ENCODE measurements at places on chromosomes 6 and 20. TPM values are rescaled to one million over a fixed set of nuclear protein-coding genes. Genes with fewer than 3 reads are reported as not detected.

GRCh38 chr20:51275181-51275580 is 252.3 kb upstream of the KCNG1 start:
- H3K27me3 ChIP-seq: peaks cover 26% of the 10 kb centered on the region
- H3K36me3 ChIP-seq: no peaks in the 10 kb centered on the region
- DNase-seq: no peak
- no peak overlapping the region for H3K4me3 ChIP-seq

DNA sequence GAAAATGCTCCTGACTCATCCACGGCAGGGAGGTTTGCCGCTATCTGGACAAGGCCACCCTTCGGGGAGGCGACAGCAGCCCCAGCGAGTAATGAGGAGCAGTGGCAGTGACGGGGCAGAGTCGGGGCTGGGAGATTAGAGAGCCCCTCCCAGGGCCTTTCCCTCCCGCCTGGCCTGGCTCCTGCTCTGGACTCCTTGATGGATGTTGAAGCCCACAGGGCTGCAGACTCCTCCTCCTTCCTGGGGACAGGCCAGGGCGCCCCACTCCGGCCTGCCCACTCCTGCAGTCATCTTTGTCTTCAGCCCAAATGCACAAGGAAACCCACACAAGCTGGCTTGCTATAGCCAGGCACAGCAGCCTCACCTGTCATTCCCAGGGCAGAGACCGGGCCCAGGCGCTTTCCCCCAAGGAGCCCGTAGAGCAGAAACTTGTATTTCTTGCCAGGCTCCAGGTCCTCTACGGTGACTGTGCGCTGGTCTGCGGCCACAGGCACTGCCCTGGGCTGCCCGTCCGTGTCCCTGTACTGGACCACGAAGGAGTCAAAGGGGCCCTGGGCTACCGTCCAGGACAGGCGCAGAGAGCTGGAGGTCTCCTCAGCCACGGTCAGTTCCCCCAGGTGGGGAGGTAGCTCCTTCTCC is 7.7 kb downstream of the CYP21A2 start:
- no peak overlapping the region for H3K4me3 ChIP-seq
- H3K27ac ChIP-seq: no peak overlapping the region
- no peaks in the 10 kb centered on the region for H3K36me3 ChIP-seq
- DNase-seq: no peak
- H3K4me1 ChIP-seq: no peaks in the 10 kb centered on the region

DNA sequence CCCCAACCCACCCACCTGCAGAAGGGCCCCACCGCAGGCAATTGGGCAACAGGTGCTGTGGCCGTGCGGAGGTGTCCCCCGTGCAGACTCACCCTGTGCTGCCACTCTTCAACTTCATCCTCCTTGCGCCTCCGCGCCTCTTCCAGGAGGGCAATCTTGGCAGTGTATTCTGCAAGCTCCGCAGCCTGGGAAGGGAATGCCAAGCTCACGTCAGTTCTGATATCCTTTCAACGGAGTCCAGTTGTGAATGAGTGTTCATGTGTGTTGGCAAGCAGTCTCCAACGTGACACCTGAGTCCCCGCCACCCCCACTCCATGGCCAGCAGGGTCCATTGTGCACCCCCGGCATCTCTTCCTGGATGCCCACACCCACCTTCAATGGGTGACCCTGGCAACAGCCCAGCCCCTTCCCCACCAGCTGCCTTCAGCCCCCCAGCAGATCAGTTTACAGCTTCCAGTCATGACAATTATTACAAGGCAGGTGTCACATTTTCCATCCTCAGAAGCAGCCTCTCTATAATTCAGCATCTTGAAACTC is 49.9 kb downstream of the EZR start:
- peak overlapping the region; percentile 67 for H3K27ac ChIP-seq
- H3K4me1 ChIP-seq: peaks cover 33% of the 10 kb centered on the region
- peaks cover 49% of the 10 kb centered on the region for H3K36me3 ChIP-seq
- no peaks in the 10 kb centered on the region for H3K27me3 ChIP-seq
- peak overlapping the region; percentile 10 for H3K4me3 ChIP-seq
- no peak for DNase-seq

- no peak for DNase-seq
- H3K27me3 ChIP-seq: peaks cover 2% of the 10 kb centered on the region
Measured at GRCh38 chr20:33871362-33871761, 60.2 kb downstream of the CHMP4B start.

GRCh38 chr6:40806256-40806864 is 219.2 kb upstream of the LRFN2 start:
- H3K4me1 ChIP-seq: peaks cover 32% of the 10 kb centered on the region
- DNase-seq: no peak
- no peak overlapping the region for H3K4me3 ChIP-seq
- H3K27me3 ChIP-seq: no peaks in the 10 kb centered on the region

- no peaks in the 10 kb centered on the region for H3K27me3 ChIP-seq
- H3K36me3 ChIP-seq: peaks cover 82% of the 10 kb centered on the region
- DNase-seq: no peak
- peak overlapping the region; percentile 30 for H3K27ac ChIP-seq
- no peak overlapping the region for H3K4me3 ChIP-seq
Measured at GRCh38 chr20:45061244-45061643, 39.7 kb downstream of the KCNS1 start.

DNA sequence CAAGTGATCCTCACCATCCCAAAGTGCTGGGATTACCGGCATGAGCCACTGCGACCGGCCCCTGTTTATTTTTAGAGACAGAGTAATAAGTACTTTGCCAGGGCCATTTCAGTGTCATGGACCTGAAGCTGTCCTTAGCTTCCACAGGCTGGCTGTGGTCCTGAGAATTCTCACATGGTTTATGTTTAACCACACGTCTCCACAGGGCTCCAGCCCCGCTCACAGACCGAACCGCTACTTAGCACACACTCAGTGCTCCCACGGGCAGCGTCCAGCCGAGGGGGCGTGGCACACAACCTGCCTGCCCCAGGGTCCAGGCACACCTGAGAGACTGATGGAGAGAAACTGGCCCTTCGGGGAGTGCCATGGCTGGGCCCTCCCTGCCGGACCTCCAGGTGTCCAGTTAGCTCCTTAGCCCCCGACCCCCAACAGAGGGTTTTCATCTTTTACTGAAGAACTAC is 11.7 kb downstream of the ACSS1 start:
- DNase-seq: no peak
- H3K27ac ChIP-seq: no peak overlapping the region
- H3K36me3 ChIP-seq: peaks cover 29% of the 10 kb centered on the region
- no peaks in the 10 kb centered on the region for H3K27me3 ChIP-seq
- H3K4me1 ChIP-seq: peaks cover 61% of the 10 kb centered on the region

- peaks cover 2% of the 10 kb centered on the region for H3K27me3 ChIP-seq
- H3K4me1 ChIP-seq: no peaks in the 10 kb centered on the region
- H3K27ac ChIP-seq: no peak overlapping the region
Measured at GRCh38 chr6:84979541-84979940, 215.1 kb upstream of the TBX18 start.

DNA sequence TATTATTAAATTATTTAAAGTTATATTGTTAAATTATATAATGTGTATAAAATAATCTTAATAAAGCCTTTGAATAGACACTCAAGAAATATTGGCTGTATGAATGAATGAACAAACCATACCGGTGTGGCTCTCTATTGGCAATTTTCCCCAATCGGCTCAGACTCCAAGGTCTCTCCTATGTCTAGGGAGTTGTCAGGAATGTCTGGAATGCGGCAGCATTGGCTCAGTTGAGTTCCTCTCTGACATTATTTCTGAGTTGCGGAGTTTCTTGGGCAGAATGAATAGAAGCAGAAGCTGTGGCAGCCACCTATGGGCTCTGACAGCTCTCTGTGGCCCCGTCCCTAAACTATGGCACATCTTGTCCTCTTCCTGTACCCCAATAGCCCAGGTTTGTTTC is 111.0 kb downstream of the SOBP start:
- peaks cover 2% of the 10 kb centered on the region for H3K4me1 ChIP-seq
- H3K36me3 ChIP-seq: no peaks in the 10 kb centered on the region
- H3K27ac ChIP-seq: no peak overlapping the region
- H3K4me3 ChIP-seq: no peak overlapping the region

DNA sequence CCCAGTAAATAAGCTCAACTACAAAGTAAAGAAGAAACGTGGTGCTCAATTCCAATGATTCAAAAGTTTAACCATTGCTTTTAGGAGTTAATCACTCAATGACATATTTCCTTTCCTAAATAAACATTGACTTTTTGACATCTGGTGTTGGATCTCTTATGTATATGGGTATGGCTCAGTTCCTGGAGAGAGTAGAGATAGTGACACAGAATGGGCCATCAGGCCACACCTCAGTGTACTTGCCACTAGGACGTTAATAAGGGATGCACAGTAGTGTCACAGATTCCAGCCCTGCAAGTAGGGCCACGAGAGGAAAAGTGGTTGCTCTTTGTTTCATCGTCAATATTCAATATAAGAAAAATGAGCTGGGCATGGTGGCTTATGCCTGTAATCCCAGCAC is 48.9 kb upstream of the TXNDC5 start:
- no peak for DNase-seq
- peaks cover 1% of the 10 kb centered on the region for H3K27me3 ChIP-seq
- no peak overlapping the region for H3K4me3 ChIP-seq
- peaks cover 2% of the 10 kb centered on the region for H3K4me1 ChIP-seq
- no peak overlapping the region for H3K27ac ChIP-seq

GRCh38 chr20:20299904-20300303 is 68.0 kb upstream of the INSM1 start:
- H3K36me3 ChIP-seq: no peaks in the 10 kb centered on the region
- H3K27me3 ChIP-seq: peaks cover 15% of the 10 kb centered on the region
- no peaks in the 10 kb centered on the region for H3K4me1 ChIP-seq

DNA sequence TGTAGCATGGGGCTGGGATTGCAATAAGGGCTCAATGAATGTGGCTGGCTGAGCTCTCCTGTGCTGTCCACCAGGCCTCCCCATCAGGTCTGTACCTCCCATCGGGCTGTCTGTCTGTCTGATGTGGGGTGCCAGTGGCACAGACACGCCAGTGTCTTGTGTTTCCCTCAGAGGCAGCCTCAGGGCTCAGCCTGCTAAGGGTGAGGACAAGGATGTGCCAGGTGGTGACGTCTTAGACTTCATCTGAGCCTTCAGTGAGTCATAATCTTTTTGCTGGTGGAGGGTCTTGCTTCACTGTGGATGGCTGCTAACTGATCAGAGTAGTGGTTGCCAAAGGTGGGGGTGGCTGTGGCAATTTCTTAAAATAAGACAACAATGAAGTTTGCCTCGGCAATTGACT is 194.7 kb downstream of the NRN1 start:
- H3K27ac ChIP-seq: no peak overlapping the region
- H3K36me3 ChIP-seq: peaks cover 9% of the 10 kb centered on the region
- no peak for DNase-seq
- peaks cover 37% of the 10 kb centered on the region for H3K4me1 ChIP-seq
- H3K27me3 ChIP-seq: no peaks in the 10 kb centered on the region

GRCh38 chr6:100446115-100447080 is 18.3 kb downstream of the SIM1 start:
- H3K4me3 ChIP-seq: no peak overlapping the region
- H3K36me3 ChIP-seq: peaks cover 4% of the 10 kb centered on the region
- H3K27ac ChIP-seq: no peak overlapping the region
- H3K27me3 ChIP-seq: peaks cover 49% of the 10 kb centered on the region
- DNase-seq: no peak
- peaks cover 10% of the 10 kb centered on the region for H3K4me1 ChIP-seq

DNA sequence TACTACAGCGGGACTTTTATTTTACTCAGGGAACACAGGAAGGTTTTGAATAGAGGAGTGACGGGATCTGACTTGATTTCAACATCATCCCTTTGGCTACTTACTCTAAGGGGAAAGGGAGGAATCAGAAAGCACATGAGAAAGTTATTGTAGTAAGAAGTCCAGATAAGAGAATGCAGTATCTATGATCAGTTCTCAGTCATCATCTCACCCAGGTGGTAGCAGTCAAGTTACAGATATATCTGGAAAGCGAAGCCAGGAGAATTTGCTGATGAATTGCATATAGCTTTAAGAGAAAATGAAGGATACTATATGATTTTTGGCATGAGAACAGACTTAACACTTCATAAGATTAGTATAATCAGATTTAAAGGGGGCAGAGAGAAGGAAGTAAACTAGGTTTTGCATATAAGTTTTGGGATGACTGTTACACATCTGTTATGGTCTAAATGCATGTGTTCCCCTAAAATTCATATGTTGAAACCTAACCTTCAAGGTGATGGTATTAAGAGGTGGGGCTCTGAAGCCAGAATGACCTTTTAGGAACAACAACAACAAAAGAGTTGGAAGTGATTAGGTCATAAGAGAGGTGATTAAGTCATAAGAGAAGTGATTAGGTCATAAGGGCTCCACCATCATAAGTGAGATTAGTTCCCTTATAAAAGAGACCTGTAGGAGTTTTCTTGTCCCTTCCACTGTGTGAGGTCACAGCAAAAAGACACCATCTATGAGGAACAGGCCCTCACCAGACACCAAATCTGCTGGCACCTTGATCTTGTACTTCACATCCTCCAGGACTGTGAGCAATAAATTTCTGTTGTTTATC is 6.7 kb downstream of the RAD21L1 start:
- H3K27ac ChIP-seq: no peak overlapping the region
- no peaks in the 10 kb centered on the region for H3K36me3 ChIP-seq
- peaks cover under 1% of the 10 kb centered on the region for H3K4me1 ChIP-seq
- peaks cover 8% of the 10 kb centered on the region for H3K27me3 ChIP-seq

- no peak overlapping the region for H3K27ac ChIP-seq
- DNase-seq: no peak
- peaks cover 20% of the 10 kb centered on the region for H3K4me1 ChIP-seq
Measured at GRCh38 chr6:134341999-134342567, 24.2 kb upstream of the SGK1 start.

C6orf58 gene
- polyA plus RNA-seq: not detected

DTNBP1 gene
- polyA plus RNA-seq: 39.9 TPM

UTRN gene
- 40.3 TPM for polyA plus RNA-seq

POPDC3 gene
- polyA plus RNA-seq: not detected
